ENCODE measurements at places on chromosomes 5 and 9.

- no peak for DNase-seq
Measured at GRCh38 chr9:123832858-123833650, 96.9 kb downstream of the DENND1A start.

DNA sequence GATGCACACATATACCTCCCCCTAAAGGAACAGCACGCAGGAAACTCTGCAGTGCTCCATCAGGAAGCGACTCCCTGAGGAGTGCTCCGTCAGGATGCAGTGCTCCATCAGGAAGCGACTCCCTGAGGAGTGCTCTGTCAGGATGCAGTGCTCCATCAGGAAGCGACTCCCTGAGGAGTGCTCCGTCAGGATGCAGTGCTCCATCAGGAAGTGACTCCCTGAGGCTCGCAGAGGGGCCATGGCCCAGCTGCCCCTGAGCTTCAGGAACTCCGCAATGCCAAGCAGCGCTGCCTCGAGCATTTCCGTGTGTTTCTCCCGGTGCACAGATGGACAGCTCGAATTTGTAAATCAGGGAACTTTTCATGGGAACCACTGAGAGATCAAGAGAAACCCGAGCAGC lies 88.1 kb downstream of the PAX5 start:
- no peak for DNase-seq

DNA sequence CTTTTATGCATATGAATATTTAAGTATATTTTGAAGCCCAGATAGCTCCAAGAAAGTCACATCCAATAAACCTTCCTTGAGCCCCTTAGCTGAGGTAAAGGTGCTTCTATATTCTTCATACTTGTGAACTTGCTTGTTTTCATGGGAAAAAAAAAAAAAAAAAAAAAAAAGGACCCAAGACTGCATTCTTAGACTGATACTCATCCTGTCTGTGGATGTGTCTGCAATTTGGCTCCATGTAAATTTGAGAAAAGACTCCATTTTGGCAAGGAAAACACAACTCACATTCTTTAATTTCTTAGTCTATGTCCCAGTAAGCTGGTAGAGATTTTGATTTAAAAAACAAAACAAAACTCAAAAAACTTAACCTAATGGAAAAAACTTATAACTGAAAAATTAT lies 238.3 kb downstream of the FBXL17 start:
- no peak for DNase-seq

- DNase-seq, result no peak
Measured at GRCh38 chr9:133562611-133563290, 28.2 kb downstream of the ADAMTSL2 start.

GRCh38 chr5:59772757-59773156 lies 120.8 kb downstream of the PDE4D start:
- no peak for DNase-seq

- DNase-seq, result no peak
Measured at GRCh38 chr9:77305622-77306400, 128.5 kb downstream of the VPS13A start.

GRCh38 chr9:111658943-111659342 lies 2.5 kb upstream of the GNG10 start:
- DNase-seq, result no peak

- DNase-seq, result no peak
Measured at GRCh38 chr9:87885484-87886189, 3.0 kb downstream of the SPATA31E1 start.

DNA sequence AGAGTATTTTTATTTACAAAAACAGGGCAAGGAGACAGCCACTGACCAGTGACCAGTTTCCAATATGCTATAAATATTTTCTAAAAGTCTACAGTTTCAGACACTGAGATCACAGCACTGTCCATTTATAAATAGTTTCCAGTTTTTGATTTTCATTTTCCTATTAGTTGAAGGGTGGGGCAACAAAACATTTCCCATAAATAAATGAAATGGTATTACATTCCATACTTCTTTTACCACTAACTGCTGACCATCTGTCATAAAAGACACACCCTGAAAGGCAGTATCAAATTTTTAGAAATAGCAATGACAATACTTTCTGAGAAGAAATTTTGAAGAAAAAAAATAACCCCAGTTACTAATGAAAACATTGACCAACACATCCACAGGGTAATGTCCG lies 126.7 kb downstream of the ARSB start:
- no peak for DNase-seq

- DNase-seq, result no peak
Measured at GRCh38 chr9:137432687-137433348, 8.3 kb downstream of the ENTPD8 start.

All from OCI-M1 (cell line).